ENCODE measurements at places on chromosomes 3 and 15. TPM values are rescaled to one million over a fixed set of nuclear protein-coding genes. Genes with fewer than 3 reads are reported as not detected.

DNA sequence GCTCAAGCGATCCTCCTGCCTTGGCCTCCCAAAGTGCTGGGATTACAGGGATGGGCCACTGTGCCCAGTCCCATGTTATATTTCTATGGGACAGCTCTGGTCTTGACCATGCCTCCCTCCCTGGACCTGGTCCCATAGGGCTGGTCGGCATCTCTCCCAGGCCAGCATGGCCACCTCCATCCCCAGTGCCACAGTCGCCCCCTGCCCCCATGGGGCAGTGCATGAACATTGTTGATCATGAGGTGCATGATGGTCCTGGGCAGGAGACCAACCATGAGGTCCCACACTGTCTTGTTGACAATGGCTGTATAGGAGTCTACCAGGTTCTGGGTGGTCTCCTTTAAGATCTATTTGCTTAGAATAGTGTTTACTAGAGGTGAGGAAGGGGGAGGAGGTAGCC lies 6.5 kb downstream of the RPS17 start:
- no peak for DNase-seq

DNA sequence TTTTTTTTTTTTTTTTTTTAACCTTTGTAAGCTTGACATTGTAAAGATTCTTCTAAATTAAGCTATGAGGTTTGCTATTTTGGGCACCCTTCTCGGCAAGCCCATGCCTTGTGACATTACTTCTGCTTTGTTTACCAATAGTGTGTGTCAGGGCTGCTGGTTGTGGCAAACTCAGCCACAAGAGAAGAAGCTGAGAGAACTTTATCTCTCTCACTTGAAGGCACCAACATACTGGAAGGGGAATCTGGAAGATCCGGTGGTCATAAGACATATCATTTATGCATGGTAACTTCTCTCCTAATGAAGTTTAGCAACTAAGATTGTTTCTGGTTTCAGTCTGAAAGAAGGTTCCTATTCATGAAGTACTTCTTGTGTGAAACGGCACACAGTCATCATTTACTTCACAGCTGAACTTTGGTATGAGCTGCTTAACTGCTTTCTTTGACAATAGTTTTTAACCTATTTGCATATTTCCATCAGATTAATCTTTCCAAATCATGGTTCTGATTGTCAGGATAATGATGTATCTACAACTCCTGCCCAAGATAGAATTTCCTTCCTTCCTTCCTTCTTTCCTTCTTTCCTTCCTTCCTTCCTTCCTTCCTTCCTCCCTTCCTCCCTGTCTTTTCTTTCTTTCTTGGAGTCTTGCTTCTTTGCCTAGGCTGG lies 189.3 kb downstream of the NFKBIZ start:
- DNase-seq: no peak

Gene FANCD2
- 50.0 TPM for total RNA-seq

GRCh38 chr3:45864760-45865519 lies 21.4 kb upstream of the CCR9 start:
- no peak for DNase-seq

DNA sequence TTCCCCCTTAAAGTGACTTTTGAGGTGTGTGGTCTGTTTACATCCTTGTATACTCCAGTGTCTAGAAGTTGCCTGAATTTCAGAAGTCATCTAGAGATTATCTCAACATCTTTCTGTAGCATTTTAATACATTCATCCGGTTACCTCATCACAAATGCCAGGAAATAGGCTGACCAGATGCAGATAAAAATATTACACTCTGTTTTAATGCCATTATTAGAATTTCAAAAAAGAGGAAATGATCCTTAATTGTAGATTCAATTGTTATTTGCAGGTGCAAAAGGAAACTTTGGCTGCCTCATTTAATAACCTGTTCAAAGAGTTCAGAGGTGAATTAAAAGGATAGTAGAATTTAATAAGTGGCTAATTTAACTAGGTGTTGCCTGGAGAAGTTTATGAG lies 290.9 kb downstream of the C3orf38 start:
- DNase-seq: no peak

GRCh38 chr3:151770956-151771355 lies 37.2 kb downstream of the AADACL2 start:
- no peak for DNase-seq

Gene PPM1L
- 13.2 TPM for total RNA-seq

DNA sequence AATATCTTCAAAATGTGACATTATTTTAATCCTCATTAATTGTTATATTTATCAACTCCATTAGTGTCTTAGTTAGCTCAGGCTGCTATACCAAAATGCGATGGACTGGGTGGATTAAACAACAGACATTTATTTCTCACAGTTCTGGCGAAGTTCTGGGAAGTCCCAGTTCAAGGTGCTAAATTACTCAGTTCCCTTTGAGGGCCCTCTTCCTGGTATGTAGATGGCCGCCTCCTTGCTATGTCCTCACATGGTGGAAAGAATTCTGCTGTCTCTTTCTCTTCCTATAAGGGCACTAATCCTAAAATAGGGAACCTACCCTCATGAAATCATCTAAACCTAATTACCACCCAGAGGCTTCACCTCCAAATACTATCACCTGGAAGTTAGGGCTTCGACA lies 38.8 kb upstream of the DUT start:
- DNase-seq: no peak

GRCh38 chr3:63896332-63897030 lies 15.7 kb downstream of the SCAANT1 start:
- DNase-seq: no peak

- DNase-seq: no peak
Observed at GRCh38 chr3:17846466-17846865, 104.0 kb upstream of the TBC1D5 start.

DNA sequence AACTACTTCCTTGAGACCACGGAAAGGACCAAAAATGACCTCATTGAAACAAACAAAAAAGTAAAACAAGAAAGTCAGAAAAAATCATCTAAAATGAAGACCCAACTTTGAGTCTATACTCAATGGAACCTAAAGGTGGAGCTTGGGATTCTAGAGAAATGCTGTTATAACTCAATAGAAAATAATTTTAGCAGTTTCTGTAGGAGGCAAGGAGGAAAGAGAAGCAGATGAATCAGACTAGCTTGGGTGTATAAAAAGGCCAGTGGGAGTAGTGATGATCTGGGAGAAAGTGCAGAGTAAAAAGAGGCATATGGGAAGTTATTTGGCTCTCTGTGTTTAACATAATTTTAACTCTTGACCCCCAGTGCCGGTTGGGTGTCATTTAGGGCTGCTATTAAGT lies 94.4 kb downstream of the TMCO5A start:
- no peak for DNase-seq

- no peak for DNase-seq
Observed at GRCh38 chr3:12191559-12191958, 32.8 kb upstream of the TIMP4 start.

DNA sequence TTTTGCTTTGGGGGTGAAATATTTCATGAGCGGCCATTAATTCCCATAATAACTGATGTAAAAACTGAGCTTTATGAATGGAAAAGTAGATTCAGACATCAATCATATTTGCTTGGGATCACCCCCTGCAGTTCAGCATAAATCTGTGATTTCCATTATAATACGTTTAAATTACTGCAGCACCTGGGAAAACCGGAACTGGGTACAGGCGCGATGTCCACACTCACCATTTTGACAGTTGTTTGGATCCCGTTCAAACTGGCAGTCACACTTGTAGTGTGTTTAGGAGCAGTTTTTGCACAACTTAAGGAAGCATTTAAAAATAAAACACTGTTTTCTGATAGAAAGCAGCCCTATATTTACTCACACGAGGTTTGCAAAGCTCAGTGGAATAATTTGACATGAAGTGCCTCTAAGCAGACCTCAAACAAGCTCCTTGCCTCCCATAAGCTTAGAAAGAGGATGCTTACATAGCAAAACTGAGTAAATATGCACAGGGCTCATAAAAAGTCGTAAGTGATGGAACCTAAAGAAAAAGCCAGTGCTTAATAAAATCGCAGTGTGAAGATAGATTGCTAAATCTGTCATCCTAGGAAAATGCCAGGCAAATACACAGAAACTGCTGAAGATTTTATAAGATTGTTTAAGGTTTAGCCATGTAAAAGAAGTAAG lies 377.6 kb downstream of the PTPRG start:
- no peak for DNase-seq

GRCh38 chr15:53323191-53323590 lies 436.3 kb downstream of the WDR72 start:
- DNase-seq: no peak

GRCh38 chr3:141320399-141321108 lies 47.8 kb upstream of the ZBTB38 start:
- DNase-seq: no peak

- DNase-seq: no peak
Observed at GRCh38 chr3:49076646-49077045, 17.2 kb downstream of the QRICH1 start.

Gene ADAMTSL3
- 0.05 TPM for total RNA-seq

DNA sequence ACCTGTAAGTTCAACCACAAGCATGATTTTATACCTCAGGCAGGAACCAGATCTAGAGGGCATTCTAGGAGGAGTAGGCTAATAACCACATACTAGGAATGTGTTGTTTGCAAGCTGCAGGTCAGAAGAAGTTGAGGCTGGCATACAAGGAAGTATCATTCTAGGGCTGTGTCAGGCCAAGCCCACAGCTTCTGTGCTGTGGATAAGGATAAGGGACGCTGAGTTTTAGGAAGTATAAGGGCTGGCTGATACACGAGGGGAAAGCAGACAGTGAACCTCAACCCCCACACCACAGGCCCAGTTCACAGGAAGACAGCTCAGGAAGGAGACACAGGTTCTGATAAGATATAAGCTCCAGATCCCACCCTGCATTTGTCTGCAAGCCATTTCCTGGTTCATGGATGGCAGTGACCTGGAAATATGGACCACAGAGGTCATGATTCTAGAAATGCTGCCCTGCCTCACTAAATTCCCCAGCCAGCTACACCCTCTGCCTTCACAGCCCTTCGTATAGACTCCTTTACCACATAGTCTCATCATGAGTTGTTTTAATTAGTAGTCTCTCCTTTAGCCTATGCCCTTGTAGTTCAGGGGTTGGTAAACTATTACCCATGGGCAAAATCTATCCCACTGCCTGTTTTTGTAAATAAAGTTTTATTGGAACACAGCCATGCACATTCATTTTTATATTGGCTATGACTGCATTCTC lies 260.7 kb downstream of the OPA1 start:
- no peak for DNase-seq

- no peak for DNase-seq
Observed at GRCh38 chr15:43212299-43212698, 8.5 kb downstream of the EPB42 start.

GRCh38 chr3:150286390-150287147 lies 121.5 kb upstream of the TSC22D2 start:
- peak; percentile 66 for DNase-seq

Gene ARPIN
- 8.8 TPM for total RNA-seq

DNA sequence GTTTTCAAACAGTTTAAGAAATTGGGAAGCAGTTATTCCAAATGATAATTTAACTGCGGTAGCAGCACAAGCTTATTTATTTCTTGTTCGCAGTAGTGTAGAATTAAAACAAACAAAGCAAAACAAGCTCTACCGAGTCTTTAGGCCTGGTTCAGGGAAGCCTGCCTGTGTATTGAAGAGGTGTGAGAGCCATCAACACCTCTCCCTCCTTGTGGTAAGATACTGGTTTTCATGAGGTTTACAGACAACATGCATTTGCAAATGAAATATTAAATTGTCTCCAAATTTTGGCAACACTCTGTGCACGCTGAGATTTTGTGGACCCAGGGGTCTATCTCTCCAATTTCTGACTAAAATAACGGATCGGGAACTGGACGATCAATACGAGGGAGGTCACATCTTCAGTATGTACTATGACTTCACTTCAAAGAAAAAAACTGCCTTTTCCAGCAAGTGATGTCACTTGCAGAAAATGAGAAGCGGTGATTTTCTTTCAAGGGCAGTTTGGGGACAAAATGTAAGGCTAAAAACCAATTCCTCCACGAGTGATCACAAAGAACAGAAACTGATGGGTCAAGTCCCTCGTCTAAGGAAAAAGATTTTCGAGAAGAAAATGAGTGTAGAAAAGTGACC lies 721 bp downstream of the ATR start:
- no peak for DNase-seq

Gene THRB
- 2.5 TPM for total RNA-seq

- DNase-seq: no peak
Observed at GRCh38 chr15:55879181-55879580, 114.2 kb downstream of the NEDD4 start.

DNA sequence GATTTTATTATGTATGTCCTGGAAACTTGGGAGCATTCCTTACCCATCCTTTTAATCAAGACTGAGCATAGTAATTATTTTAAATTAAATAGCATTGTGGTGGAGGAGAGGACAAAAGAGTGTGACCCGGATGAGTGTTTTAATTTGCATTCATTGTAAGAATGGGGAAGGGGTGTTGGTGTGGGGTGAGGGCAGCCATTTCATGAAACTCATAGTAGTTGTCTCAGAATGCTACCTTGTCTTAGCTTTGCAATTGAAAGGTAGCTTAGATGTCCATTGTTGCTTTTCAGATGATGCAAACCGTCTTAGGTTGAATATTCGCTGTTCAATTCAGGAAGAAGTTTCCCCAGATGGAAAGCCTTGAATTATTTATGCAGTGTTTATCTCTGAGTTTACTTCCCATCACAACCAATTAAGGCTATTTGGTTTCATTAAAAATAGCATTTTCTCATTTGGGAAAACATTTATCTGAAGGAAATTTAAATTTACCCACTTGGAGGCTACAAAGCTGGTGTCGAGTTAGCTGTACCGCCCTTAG lies 328.4 kb downstream of the FEZF2 start:
- no peak for DNase-seq

Gene ABTB1
- total RNA-seq: 19.4 TPM

DNA sequence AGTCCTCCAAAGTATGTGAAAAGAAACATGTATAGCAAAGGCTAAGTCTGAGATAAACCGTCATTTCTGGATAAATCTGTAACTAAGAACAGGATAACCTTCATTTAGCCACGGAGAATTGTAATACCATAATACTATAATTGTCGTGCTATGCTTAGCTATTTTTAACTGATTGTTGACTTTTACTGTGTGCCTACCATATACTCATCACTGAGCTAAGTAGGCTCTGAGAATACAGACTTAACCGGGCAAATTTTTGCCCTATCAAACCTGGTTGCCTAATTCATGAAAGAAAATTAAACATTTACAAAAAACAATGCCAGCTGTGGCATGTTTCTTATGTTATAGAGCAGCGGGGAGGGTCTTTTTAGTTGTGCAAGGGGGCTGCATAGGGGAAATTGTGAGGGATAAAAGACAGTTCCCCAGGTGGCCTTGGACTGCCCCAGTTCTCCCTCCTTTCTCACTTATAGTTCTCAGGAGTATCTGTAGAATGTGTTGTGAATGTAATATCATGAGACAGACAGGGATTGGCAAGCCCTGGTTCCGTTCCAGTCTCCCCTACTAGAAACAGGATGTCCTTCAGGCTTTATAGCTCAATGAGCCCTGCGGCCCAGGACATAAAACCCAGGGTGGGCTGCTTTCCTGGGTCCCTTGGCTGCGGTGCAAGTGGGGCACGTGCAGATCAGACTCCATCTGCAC lies 318.5 kb downstream of the GBE1 start:
- no peak for DNase-seq

- DNase-seq: no peak
Observed at GRCh38 chr3:127371334-127371733, 83.5 kb upstream of the PRR20G start.

DNA sequence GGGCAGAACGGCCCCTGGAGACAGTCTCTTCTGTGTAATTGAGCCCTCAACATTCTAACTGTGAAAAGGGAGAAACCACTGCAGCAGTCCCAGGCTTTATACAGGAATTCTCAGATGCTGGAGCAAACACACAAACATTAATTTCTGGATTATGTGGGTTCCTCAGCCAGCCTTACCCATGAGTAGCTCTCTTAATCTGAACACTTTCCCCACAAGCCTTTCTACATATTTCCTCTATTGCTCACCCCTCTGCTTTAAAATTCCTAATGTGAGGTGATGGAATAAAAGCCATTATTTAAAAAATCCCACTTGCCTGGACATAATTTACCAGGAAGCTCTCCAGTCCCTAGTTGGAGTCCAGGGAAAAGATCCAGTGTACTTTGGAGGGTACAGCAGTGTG lies 139.0 kb downstream of the CTNNB1 start:
- no peak for DNase-seq

All from HCT116 (cell line).